ENCODE measurements at places on chromosomes 2 and 18. TPM values are rescaled to one million over a fixed set of nuclear protein-coding genes. Genes with fewer than 3 reads are reported as not detected.

- H3K4me1 ChIP-seq, result peaks cover 2% of the 10 kb centered on the region
- H3K27ac ChIP-seq, result no peak overlapping the region
- no peaks in the 10 kb centered on the region for H3K27me3 ChIP-seq
- no peak for DNase-seq
- H3K36me3 ChIP-seq, result no peaks in the 10 kb centered on the region
- H3K4me3 ChIP-seq, result no peak overlapping the region
Measured at GRCh38 chr2:71500426-71501079, 47.2 kb downstream of the DYSF start.

DNA sequence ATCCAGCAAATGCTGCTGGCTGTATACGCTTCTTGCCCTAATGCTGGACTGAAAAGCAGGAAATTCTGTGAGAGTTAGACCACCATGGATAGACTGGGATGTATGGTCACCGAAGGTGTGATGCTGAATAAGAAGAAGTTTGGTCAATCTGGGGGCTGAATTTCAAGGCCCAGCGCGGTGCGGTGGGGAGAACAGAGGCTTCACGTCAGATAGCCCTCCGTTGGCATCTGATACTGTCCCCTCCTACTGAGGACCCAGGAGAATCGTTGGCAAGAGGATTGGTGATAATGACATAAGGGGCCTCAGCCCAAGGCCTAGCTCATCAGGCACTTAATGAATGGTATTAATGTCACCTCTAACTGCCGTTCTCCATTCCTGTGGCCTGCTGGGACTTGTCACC is 97.3 kb upstream of the ST3GAL5 start:
- H3K36me3 ChIP-seq, result no peaks in the 10 kb centered on the region
- no peak for DNase-seq
- H3K4me3 ChIP-seq, result no peak overlapping the region
- H3K27me3 ChIP-seq, result peaks cover 8% of the 10 kb centered on the region
- no peak overlapping the region for H3K27ac ChIP-seq

GRCh38 chr18:57587098-57587661 is 678 bp upstream of the FECH start:
- no peak overlapping the region for H3K4me3 ChIP-seq
- no peak for DNase-seq
- peaks cover 3% of the 10 kb centered on the region for H3K36me3 ChIP-seq
- H3K27ac ChIP-seq, result no peak overlapping the region

DNA sequence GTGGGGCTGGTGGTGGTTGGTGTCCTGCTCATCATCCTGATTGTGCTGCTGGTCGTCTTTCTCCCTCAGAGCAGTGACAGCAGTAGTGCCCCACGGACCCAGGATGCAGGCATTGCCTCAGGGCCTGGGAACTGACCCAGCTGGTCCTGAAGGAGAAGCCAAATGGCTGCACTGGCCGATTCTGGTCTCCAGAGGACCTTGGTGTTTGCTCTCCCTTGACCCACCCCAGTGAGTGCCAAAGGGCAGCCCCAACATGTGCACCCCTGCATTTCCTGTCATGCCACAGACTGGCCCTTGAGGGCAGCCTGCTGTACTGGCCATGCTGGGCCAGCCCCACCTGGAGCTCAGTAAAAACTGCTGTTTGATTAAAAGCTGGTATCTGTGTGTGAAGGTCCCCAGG is 2.5 kb upstream of the RNF181 start:
- peaks cover 26% of the 10 kb centered on the region for H3K4me1 ChIP-seq
- H3K27ac ChIP-seq, result no peak overlapping the region
- H3K4me3 ChIP-seq, result no peak overlapping the region
- H3K27me3 ChIP-seq, result no peaks in the 10 kb centered on the region
- no peak for DNase-seq
- peaks cover 13% of the 10 kb centered on the region for H3K36me3 ChIP-seq

DNA sequence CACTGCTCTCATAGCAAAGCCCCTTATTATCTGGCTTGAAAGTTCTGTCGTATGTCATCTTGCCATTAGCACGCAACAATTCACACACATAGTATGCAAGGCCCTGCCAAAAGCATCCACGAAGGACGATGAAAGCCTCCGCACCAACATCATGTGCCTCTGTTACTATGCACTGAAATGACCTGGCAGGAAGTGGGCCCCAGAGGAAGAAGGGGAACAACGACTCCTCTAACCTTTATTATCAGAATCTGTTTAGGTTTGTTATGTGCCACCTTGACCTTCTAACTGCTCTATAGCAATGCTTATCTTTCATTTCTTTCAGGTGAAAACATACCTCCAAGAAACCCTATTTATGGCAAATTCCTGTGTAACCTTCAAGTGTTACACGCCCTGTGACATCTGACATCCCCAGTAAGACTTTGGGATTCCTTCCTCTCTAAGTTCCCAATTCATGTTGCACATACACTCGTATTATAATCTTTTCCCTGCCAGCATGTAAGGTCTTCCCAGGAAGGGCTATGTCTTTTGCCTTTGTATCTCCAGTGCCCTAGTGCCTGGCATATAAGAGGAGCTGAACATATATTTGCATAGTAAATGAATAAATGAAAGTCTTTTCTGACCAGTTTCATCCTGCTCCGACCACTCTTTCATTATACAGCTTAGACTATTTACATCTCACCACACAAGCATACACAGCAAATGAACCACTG is 7.0 kb upstream of the NDUFV2 start:
- no peaks in the 10 kb centered on the region for H3K27me3 ChIP-seq
- H3K4me3 ChIP-seq, result no peak overlapping the region
- H3K36me3 ChIP-seq, result no peaks in the 10 kb centered on the region
- DNase-seq, result peak; percentile 81

ASXL3 gene
- 0.03 TPM for polyA plus RNA-seq

GREB1 gene
- 0.05 TPM for polyA plus RNA-seq

GAREM2 gene
- 1.8 TPM for polyA plus RNA-seq
